ENCODE measurements at places on chromosomes 11 and 22.

DNA sequence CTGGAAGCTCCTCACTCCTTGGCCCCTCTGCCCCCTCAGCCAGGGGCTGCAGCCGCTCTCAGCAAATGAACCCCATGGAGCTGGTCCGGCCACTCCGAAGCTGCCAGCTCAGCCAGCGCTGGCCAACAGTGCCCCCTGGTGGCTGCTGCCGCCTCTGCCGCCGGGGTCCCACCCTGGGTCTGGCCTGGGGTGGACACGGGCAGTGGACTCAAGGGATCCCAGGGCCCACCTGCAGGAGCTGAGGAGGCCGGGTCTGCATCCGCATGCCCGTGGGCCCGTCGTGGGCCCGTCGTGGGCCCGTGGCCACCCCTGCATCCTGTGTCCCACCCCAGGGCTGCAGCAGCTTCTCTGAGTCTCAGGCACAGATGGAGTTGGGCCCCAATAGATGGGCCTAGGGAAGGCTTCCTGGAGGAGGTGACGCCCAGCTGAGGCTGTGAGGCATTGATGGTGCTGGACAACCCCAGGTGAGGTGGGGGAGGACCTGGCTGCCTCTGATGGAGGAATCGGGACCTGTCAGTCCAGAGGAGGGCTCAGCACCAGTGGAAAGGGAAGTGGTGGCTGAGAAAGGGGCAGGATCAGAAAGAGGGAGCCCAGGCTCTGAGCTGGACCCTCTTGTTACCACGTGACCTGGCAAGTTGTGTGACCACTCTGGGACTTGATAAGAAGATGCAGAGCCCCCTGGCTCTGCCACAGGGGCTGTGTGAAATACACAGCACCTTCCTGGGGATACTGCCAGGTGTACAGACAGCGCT, 522.3 kb downstream of the BRD1 start:
- no peak for DNase-seq

GRCh38 chr22:38257650-38258250, 15.1 kb downstream of the TMEM184B start:
- DNase-seq, result no peak

DNA sequence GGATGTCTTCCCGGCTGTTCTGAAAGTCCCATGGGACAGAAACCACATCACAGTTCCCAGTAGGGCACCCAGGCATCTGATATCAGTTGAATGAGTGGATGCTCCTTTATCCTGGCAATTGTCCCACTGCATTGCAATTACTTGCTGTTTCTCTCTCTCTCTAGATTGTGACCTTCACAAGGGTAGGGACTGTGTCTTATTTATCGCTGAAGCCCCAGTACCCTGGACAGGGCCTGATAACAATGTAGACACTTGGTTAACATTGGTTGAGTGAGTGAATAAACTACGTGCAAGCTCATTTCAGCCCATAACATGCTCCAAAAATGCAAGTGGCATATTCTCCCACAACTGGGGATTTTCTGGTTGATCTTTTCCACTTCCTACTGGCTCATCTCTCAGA, 193.7 kb upstream of the NARS2 start:
- DNase-seq, result no peak

DNA sequence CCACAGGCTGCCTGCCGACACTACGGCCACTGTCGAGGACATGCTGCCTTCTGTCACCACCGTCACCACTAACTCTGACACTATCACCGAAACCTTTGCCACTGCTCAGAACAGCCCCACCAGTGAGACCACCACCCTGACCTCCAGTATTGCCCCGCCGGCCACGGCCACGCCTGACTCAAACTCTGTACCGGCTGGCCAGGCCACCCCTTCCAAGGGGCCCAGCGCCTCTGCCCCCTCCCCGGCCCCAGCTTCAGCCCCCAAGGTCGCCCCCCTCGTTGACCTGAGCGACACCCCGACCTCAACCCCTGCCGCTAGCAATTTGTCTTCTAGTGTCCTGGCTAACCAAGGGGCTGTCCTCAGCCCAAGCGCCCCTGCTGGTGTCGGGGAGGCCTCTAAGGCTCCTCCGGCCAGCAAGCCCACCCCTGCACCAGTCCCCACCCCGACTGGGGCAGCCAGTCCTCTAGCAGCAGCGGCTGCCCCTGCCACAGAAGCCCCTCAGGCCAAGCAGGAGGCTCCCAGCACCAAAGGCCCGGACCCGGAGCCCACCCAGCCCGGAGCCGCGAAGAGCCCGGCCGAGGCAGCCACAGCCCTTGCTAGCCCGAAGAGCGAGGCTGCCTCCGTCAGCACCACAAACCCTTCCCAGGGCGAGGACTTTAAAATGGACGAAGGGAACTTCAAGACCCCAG, 41.3 kb upstream of the TTC12 start:
- no peak for DNase-seq

GRCh38 chr11:123195188-123196059, at the start of gene CLMP:
Gene CLMP, minus strand, starts transcription at chr11:123195248. Its CDS starts 308 bp downstream, at chr11:123194940.
- no peak for DNase-seq

- DNase-seq, result no peak
Measured at GRCh38 chr11:83471831-83472727, 185.9 kb upstream of the CCDC90B start.

- peak; percentile 19 for DNase-seq
Measured at GRCh38 chr22:48051796-48052620, 1289.6 kb downstream of the TBC1D22A start.

- no peak for DNase-seq
Measured at GRCh38 chr11:64546600-64546999, 44.4 kb upstream of the SLC22A12 start.

DNA sequence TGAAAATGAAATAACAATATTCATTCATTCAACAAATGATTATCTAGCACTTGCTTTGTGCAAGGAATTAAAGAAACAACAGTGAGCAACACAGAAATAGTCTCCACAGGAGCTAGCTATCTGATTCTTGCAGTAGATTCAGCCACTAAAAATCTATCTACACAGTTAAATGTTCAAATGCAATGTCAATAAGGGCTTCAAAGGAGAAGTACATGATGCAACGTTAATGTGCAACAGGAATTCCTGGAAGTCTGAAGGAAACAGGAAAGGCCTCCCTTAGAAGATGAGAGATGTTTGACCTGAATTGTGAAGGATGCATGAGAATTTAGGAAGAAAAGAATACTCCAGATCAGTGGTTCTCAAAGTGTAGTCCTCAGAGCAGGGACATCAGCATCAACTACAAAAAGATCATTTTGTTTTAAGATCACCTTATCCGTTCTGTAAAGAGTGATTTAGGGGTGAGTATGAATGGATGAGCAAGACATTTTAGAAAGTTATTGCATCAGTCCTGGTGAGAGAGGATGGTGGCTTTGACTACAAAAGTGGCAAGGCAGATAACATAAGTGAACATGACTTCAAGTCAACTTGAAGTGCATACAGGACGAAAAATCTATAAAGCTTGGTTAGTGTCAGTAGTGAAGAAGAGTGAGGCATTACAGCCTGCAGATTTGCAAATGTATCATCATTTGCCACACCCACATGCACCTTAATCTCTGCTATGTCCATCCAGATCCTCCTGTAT, 96.0 kb downstream of the ETS1 start:
- DNase-seq, result no peak

DNA sequence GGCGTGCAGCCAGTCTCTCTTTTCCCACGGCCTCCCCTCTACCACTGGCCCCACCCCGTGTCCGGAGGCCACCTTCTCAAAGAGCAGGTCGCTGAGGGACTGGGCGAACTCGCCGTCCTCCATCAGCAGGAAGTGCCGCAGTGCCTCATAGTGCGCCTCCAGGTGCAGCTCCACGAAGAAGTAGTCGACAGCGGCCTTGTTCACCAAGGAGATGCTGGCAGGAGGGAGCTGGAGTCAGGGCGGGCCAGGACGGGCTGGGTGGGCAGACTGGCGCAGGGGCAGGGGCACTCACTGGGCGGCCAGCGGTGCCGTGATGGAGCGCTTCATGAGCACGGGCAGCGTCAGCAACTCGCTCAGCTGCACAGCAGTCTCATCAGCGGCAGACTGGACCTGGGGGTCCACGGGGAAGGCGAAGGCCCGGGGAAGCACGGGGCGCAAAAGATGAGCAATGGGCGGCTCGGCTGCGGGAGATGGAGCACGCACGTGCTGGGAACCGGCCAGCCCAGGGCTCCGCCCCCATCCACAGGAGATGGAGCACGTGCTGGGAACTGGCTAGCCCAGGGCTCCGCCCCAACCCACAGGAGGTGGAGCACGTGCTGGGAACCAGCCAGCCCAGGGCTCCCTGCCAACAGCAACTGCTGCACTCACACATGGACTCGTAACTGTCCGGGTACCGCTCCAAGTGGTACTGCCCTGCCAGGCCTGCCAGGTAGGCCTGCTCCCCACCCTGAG, 18.4 kb downstream of the SELENOO start:
- no peak for DNase-seq

- no peak for DNase-seq
Measured at GRCh38 chr22:41184679-41185078, 20.4 kb upstream of the L3MBTL2 start.

DNA sequence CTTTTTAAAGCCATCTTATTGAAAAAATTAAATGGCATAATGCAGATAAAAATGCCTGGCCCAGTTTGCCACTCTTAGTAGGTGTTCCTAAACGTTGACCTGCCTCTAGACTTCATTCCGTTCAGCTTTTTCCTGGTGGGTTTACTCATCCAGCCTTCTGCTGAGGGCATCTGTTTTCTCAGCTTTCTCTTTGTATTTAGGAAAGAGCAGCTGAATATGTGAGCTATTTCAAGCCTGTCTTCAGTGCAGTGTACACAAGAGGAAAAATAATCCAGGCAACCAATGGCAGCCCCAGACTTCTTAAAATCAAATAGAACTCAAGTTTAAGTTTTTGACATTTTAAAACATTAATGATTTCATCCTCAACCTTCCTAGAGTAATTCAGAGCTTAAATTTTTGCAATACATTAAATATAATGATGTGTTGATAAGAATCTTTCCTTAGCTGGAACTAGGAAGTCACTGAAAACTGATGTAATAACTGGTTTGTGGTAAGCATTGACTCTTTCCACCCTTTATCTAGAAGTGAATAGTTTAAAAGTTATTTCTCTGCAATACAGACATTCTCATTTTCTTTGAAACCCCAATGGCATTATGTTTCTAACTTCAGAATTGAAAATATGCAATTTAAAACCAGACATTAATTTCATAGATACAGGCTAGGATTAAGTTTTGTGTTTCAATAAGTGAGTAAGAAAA, 165.4 kb downstream of the AASDHPPT start:
- DNase-seq, result no peak

DNA sequence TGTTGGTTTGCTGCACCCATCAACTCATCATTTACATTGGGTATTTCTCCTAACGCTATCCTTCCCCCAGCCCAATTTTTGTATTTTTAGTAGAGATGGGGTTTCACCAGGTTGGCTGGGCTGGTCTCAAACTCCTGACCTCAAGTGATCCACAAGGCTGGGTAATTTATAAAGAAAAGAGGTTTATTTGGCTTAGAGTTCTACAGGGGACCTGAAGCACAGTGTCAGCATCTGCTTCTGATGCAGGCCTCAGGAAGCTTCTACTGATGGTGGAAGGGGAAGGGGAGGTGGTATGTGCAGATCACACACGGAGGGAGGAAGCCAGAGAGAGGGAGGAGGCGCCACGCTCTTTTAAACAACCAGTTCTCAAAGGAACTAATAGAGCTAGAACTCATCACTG, 25.8 kb downstream of the TANGO2 start:
- DNase-seq, result no peak

- no peak for DNase-seq
Measured at GRCh38 chr11:63007920-63008319, 7.7 kb downstream of the SLC22A8 start.

- DNase-seq, result no peak
Measured at GRCh38 chr11:126736682-126737572, 263.6 kb downstream of the KIRREL3 start.

DNA sequence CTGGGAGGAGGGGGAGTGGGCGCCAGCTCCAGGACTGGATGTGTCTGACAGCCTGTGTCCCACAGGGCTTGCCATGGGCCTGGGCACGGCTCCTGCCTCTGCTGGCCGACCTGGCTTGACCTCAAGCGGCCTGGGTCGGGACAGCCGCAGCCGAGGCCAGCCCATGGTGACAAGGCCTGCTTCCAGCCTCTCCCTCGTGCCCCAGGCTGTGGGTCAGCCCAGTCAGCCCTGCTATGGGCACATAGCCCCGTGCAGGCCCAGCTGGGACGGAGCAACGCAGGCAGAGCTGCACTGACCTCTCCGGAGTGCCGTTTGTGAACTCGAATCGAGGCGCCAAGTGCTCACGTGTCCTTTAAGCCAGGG, 17.9 kb downstream of the OSBPL5 start:
- DNase-seq, result no peak

GRCh38 chr11:62627713-62628112, 5.9 kb upstream of the B3GAT3 start:
- no peak for DNase-seq

GRCh38 chr11:11659567-11660362, 38.0 kb upstream of the GALNT18 start:
- peak; percentile 21 for DNase-seq

DNA sequence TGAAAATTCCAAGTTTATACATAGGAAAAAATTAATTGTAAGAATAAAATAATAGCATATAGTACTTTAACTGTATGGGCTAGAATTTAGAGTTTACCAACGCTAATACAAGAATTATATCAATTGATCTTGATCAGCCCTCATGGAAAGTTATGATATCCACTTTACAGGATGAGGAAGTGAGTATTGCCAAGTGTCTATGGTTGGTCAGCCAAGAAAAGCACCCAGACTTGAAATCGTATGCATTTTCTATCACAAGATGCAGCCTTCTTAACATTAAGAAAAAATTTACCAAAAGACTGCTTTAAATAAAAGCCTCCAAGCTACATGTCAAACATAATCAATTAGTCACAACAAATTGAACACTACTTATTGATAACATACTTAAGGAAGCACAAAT, 53.0 kb downstream of the DDI1 start:
- no peak for DNase-seq

- no peak for DNase-seq
Measured at GRCh38 chr11:72398058-72398758, 36.1 kb downstream of the CLPB start.

DNA sequence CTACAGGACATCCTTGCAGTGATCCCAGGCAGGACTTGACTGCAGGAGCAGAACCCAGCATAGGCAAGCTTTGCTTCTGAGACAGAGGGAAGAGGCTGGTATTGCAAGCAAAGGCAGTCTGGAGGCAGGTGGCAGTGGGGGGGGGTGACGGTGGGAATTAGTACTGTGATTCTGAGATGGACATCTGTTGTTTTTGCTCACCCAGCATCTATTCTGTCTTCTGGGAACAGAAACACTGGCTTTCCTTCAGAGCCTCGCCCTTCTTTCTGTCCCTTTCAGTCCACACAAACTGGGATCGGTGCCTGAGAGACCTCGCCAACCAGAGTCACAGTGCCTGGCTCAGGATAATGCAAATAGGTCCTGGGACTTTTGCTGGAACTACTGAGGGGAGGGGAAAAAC, 31.2 kb upstream of the RASL10A start:
- peak; percentile 55 for DNase-seq

DNA sequence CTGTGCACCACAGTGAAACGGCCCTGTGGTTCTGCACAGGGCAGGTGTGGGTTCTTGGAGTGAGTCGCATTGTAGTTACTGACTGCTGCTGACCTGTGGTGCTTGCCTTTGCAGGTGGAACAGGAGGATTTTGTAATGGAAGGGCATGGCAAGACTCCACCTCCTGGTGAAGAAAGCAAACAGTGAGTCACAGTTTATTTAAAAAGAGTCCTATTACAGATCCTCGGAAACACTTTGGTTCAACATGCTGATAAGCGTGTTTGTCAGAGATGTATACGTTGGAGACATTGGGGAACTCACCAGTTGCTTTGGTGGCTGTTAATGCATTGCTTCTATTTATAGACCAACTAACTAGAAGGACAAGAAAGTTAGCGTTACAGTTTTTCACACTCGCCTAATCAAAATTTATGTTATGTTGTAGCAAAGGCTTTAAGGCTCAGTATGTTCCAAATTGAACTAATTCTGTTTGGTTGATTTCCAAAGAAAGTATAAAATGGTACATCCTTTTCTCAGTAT, 21.7 kb upstream of the TNRC6B start:
- no peak for DNase-seq
